ENCODE measurements at places on chromosomes 4 and X.

- no peak for DNase-seq
These were observed 25.5 kb upstream of the MORC4 start for GRCh38 chrX:107025545-107025944.

DNA sequence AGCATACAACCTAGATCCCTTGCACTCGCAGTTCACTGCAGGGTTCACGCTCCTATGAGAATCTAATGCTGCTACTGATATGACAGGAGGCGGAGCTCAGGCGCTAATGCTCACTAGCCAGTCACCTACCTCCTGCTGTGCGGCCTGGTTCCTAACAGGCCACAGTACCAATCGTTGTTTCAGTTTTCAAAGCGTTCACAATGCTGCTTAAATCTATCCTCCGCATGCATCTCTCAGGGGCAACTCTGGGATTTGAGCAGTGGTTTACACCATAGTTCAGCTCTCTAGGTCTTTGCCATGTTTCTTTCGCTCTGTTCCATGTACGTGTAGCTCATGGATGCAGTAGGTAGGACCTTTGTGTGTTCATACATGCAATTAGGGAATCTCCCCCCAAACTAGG, 47.2 kb downstream of the CLOCK start:
- DNase-seq, result no peak

DNA sequence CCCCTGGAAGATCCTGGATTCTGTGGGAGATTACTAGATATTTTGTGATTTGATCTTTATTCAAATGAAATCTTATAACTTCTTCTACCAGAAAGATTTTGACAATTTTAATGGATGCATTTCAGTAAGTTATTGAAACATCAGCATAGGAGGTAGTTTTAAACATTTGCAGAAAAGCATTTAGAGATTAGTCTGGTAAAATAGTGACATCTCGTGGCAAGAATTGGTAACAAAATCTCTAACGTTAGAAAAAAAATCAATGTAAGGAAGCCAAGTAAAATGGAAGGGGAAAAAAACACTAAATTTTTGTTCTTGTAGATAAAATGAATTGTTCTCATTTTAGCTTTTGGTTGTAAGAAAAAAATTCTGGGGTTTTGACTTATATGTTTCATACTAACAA, 73.3 kb downstream of the TASL start:
- DNase-seq, result no peak

DNA sequence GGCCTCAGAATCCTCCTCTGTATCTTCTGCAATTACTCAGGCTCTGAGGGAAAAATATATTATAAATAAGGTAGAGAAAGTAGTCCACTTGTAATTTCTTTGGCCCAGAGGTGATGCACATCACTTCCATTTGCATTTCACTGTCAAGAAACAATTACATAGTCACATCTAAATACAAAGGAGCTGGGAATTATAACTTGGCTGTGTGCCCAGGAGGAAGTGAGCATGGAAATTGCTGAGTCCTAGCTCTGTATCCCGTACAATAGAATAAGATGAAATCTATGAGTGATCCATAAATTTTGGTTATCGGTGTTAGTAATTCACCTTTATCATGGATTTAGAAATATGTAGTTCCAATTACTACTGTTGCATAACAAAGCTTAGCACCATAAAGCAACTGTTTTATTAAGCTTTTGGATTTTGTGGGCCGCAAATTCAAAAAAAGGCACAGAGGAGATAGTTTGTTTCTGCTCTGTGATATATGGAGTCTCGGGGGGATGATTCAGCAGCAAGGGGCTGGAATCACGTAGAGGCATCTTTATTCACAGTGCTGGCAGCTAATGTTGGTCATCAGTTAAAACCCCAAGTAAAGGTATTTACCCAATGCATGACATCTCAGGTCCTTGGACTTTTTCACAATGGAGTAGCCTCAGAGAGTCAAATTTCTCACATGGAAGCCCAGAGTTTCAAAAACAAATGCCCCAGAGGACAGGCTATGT, 241.4 kb upstream of the GALNT7 start:
- DNase-seq, result no peak

DNA sequence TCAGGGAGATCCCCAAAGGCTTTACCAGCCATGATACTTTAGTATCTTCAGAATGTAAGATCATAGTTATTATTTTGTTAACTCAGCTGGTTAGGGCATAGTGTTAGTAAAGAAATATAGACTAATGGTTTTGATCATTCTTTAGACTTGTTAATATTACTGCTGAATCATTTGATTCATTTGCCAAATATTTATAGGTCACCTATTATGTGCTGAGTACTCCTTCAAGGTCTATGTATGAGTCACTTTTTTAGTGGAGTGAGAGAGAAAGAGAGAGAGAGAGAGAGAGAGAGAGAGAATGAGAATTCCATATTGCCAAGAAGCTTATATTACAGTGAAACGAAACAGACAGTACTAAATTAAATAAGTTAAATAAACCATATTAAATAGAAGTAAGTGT, 110.3 kb downstream of the UBE2NL start:
- DNase-seq, result no peak

DNA sequence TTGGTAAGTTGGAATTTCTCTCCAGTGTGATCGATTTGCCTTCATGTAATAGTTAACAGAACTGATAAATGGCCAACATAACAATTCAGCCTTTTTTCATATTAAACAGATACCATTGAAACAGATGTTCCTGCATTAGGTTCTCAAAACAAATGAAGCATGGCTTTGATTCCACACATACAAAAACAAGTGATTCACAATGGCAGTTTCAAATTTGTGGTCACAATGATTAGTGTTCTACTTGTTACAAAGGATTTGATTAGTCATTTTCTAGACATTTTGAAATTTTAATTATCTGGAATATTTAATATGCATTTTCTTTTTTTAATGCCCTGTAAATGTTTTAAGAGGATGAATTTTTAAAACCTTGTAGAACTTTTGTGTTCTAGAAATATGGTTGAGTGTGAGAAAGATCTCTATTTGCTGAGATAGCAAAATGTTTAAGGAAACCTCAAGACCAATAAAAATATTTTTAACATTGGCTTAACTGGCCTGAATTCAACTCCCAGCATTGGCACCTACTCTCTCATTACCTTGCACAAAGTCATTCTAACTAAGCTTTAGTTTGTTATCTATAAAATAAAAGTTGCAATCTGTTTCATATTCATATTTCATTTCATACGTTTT, 18.9 kb upstream of the GLRA3 start:
- no peak for DNase-seq

GRCh38 chrX:6244666-6245065, 16.0 kb upstream of the NLGN4X start:
- DNase-seq, result no peak

- peak; percentile 80 for DNase-seq
These were observed 692 bp downstream of the FAM241A start for GRCh38 chr4:112145790-112146501.

DNA sequence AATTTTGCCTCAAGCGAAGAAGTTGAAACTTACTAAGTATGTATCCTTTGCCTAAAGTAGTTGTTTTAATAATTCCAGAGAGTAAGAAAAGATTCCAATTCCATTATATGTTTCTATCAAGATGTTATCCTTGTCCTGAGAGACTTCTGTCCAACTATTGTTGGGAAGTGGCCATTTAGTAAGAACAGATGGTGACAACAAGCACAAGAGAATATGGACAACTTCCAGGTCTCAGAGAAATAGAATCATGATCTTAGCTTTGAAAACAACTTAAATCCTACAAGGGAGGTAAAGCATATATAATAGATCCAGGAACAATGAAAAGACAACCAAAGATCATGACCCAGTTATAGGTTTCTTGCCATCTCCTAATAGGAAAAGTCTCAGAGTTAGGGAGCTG, 486.6 kb upstream of the PCDH10 start:
- DNase-seq, result no peak
